Stimulated activated CD8-positive, alpha-beta memory T cell treated with anti-CD3 and anti-CD28 coated beads, Interleukin-7, amount 100 ng/mL, for 24 hours (primary cell): ENCODE measurements at places on chromosomes 2 and 18.

DNA sequence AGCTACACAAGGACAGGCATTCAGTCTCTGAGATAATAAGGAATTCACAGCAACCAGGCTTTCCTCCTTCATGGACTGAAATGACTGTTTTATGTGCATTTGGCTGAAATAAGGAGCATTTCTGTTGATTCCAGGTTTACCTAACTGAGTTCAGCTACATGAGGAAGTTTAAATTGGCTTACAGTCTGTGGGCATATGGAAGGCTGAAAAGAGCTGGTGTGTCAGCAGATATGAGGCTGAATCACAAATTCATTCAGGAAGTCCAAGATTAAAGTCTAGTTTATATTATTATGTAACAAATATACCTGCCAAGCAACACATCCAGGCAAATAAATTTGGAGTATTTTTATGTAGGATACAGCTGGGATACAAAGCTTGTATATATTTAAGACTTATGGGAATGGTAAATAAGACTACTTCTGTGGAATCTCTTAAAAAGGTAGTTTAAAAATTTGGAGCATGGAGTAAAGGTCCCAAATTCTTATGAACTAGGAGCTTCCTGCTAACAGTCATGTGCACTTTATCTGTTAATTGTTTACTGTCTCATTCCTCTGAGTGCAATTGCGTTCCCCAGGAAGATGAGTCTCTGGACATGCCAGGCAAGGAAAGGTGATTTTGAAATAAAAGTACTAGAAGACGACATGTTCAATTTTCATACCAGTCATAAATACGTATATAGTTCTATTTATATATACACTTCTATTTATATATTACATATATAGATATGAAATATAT is 53.0 kb downstream of the ZC3H8 start:
- DNase-seq = no peak

DNA sequence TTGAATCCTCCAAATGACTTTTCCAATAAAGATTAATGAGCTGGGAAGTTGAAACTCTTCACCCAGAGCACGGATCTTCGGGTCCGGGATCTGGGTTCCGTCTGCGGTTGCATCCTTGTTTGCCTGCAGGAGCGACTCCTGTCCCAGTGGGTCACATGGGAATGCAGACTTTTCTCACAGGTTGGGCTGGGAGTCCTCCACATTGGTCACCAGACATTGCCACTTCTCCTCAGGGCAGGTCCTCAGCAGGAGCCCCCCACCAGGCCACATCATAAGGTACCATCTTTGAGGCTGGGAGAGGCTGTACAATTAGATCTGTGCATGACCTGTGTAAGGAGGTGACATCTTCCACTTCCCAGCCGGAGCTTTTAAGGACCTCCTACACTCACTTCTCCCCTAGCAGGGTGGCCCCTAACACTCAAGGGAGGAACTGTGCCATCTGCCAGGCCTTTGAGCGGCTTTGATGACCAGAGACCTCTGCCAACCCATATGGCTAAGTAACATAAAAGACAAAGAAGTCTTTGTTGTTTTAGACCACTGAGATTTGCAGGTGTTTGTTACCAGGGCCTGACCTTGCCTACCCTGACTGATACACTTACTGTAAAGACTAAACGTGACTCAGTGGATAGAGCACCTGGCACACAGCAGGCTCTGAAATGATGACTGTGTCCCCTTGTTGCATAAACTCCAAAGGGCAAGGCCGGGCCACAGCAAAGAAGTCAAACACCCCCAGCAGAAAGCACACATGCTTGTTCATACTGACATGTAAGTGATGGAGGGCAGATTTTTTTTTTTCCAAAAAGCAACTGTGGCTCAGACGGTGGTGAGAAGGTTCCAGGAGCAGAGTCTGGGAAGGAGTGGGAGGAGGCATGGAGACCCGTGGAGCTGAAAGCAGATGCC is 7.9 kb upstream of the TEX51 start:
- DNase-seq = no peak

GRCh38 chr2:180505203-180505602 is 475.2 kb upstream of the UBE2E3 start:
- DNase-seq = no peak

GRCh38 chr18:36602620-36603019 is 226.2 kb downstream of the TPGS2 start:
- DNase-seq = no peak

GRCh38 chr2:167388497-167388896 is 500.2 kb downstream of the XIRP2 start:
- DNase-seq = no peak

DNA sequence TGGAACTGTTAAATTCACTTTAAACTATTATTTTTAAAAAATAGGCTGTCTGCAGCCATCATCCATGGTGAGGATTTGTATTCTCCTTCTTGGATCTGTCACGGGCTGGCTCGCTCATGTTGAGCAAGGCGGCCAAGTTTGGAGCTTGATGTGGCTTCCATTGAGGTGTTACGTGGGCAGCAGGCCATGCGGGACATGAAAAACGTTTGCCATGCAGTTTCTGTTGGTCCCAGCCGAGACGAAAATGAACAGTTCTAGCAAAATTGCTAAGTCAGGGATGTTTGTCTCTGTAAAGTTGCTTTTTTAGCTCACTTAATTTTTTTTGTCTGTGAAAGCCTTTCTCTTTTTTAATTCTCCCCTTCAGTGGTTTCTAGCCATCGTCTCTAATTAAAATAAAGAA is 70.2 kb upstream of the MGAT5 start:
- DNase-seq = no peak

DNA sequence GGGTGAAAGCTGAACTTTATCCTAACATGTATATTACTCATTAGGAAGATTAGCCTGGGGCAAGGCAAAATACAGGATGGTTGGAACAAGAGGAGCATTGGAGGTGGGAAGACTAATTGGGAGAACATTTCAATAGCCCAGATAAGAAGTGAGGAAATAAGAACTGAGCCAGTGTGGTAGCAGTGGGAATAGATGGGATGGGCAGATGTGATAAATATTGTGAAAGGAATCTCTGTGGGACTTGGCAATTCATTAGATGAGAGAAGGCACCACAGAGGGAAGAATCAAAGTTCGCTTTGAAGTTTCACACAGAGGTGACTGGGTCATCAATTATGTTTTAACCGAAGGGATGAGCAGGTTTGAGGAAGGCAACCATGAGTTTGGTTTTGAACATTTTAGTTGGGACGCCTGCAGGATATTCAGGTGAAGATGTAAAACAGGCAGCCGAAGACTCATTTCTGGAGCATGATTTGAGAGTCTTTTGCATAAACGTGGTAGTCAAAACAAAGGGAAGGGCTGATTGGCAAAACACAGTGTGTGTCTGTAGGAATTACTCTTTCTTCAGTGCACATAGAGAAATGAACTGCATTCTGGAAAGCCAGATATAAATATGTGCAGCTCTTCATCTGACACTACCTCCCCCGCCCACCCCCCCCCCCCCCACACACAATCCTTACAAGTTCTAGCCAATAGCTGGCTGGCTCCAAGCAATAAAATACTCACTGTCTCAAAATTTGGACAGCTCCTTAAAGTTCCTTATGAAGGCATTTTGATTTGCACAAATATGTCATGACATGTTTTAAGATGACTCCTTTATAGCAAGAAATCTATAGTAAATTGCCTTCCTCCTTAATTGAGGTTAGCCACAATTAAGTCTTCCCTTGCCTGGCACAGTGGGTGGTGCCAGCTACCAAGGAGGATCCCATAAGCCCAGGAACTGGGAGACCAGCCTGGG is 1.9 kb upstream of the SLC1A4 start:
- DNase-seq = no peak

- DNase-seq = no peak
These were observed 260.6 kb downstream of the ANAPC1 start for GRCh38 chr2:111623380-111623779.

- DNase-seq = no peak
These were observed 6.1 kb downstream of the CFAP221 start for GRCh38 chr2:119550346-119550745.

- DNase-seq = no peak
These were observed 40.9 kb upstream of the ATP6V1B1 start for GRCh38 chr2:70894765-70895164.

- no peak for DNase-seq
These were observed 55.5 kb upstream of the EML6 start for GRCh38 chr2:54667726-54668650.

- no peak for DNase-seq
These were observed 59.1 kb downstream of the REV1 start for GRCh38 chr2:99430614-99431291.

- DNase-seq = no peak
These were observed 255.9 kb downstream of the TXNL1 start for GRCh38 chr18:56382541-56382940.
